Stimulated activated CD4-positive, alpha-beta T cell treated with anti-CD3 and anti-CD28 coated beads, Interleukin-2, amount 100 ng/mL, for 24 hours (primary cell): ENCODE measurements at places on chromosomes 2 and 18.
A peak's percentile ranks its signal among the peaks of the same experiment; 100 is the strongest.

DNA sequence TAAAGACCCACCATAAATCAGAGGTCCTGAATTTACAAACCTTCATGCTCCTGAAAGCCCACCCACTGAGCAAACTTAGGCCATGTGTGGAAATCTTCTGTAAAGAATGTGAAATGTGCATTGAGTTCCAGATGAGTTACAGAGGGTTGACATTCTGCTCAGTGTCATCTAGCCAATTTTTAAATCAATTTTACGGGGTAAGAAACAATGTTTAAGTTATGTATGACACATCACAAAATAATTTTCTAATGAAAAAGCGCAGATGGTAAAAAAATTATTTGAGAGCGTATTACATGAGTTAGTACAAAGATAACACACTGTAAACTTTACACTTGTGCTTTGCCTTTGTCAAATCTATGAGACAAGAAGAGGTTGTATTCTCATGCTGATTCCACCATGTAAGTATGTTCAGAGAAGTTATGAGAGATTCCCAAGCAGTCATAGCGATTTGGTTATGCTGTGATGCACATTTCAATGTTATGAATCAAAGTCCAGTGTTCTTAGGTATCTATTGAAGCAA lies 446.3 kb downstream of the ADCYAP1 start:
- no peak for DNase-seq

- DNase-seq = no peak
Measured at GRCh38 chr2:233115121-233115520, 55.0 kb downstream of the INPP5D start.

- DNase-seq = no peak
Measured at GRCh38 chr2:100948942-100949811, 52.9 kb upstream of the RPL31 start.

DNA sequence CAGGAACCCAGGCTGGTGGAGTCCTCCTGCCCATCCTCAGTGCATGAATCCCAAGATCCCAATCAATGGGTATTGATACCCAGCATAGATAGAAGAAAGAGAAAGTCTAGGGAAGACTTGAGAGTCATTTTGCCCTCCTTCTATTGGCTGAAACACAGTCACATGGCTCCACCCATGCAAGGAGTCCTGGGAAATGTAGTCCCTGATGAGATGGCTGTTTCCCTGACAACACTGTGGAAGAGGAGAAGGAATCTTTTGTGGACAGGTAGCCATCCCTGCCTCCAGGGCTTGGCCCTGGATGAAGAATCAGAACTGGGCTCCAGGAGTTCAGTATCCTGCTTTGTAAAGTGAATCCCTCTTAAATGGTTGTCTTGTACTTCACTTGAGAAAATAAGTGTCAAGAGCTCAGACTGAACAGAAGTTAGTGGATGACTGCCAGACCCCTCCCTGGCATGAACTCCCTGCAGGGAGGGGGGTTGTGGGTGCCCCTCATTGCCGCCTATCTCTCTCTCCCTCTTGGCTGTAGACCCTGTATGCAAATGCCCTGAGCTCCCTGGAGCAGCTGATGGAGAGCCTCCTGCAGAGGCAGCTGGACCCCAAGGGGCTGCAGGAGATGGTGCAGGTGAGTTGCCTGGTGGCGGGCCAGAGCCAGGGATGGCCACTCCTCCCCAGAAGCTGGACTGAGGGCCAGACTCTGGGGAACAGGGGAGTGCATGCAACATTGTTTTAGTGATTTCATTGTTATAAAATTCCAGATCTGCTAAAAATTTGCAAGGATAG lies 36.1 kb downstream of the MROH2A start:
- no peak for DNase-seq

DNA sequence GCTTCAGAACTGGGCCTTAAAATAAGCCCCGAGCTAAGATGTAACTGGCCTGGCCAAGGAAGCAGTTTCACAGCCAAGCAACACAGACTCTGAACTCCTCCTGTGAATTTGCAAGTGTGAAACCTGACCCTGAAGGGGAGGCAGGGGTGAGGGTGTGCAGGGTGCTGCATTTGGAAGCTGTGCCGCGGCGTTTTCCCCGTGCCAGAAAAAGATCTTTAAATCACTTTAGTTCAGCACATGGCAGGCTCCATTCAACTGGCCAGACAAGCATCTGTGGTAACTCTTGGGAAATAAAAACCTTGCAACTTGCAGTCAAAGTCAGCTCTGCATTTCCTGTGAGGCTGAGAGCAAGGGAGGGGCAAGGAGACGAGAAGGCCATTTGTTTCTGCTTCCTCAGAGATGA lies 209.3 kb upstream of the SOX11 start:
- no peak for DNase-seq

GRCh38 chr2:58957188-58957840 lies 716.2 kb upstream of the FANCL start:
- DNase-seq = no peak

DNA sequence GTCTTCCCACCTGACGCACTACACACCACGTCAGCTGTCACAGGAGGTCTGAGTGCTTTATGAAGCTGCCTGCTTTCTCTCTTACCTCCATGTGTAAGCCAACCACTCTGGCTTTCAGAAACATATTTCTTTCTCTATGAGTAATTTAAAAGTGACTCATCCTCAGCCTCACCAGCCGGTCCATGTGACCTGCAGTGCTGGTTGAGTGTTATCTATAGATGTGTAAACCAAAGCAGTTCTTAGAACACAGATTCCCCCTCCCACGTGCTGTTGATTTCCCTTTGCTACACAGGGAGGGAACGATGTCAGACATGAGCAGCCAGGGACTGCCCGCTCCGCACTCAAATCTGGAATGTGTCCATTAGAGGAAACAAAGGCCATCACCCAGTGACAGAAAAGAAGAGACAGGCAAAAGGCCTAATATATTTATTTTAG lies 157.8 kb downstream of the BCL2 start:
- DNase-seq = peak; percentile 72

DNA sequence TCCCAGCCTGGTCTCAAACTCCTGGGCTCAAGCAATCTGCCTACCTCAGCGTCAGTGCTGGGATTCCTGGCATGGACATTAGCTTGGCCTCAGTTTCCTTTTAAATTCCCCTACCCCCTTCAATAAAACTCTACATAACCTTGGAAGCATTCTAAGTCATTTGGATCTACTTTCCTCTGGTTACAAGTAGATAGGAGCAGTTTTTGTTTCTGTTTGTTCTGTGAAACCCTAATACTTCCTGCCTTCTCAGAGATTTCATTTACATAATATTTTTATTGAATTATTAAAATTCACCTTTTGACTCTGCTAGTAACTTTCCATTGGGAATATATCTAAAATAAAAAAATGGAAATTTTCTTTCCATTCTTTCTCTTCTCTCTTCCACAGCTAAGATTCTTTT lies 25.9 kb downstream of the GIGYF2 start:
- no peak for DNase-seq

- no peak for DNase-seq
Measured at GRCh38 chr18:79788734-79789085, 9.0 kb upstream of the KCNG2 start.

DNA sequence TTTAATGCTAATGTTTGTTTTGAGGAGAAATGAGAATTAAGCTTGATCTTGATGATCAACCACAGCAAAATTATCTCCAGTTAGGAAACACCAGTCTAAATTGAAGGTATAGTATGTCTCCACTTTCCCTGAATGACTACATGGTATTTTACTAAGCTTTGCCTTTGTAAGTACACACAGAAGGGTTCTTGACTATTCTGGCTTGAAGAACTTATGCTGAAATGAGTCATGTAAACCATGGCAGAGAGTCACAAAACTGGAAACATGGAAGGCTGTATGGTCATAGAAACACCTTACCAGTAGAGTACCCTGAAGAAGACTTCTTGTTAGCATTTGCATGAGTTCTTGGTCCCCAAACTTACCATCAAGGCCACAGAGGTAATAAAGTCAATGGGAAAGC lies 250.5 kb downstream of the SLC8A1 start:
- DNase-seq = no peak

GRCh38 chr2:211085056-211085680 lies 528.8 kb downstream of the CPS1 start:
- DNase-seq = no peak

GRCh38 chr18:73232933-73233332 lies 365.1 kb upstream of the NETO1 start:
- DNase-seq = no peak

GRCh38 chr2:22247466-22247865 lies 1123.7 kb downstream of the TDRD15 start:
- DNase-seq = no peak

DNA sequence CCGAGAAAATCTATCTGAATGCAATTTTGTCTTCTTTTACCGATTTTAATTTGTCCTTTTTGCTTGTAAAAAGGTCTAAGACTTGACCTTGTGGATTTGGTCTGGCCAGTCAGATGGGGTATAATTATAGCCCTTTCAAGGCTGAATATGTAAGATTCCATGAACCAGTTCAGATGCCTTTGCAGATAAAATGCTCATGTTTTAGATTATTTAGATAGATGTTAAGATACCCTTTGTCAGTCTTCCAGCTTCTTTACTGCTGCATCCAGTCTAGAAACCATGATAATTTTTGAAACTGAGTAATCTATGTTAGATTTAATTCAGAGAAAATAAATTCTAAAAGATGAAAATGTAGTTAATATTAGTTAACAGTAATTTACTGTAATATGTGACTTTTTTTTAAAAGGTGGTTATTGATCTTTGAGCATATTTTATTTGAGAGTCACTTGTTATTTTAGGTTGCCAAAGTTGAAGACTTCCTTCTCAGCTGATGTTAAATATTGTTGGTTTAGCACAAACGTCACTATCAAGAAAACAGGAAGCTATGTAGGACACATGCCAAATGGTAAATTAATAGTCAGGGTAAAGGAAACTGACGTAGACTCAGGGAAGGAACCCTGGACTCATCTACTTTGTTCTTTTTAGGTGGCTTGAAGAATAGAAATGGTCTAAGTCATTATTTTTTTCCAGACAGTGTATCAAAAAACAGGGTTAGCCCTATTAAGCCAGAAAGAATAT lies 29.8 kb downstream of the BABAM2 start:
- DNase-seq = no peak

DNA sequence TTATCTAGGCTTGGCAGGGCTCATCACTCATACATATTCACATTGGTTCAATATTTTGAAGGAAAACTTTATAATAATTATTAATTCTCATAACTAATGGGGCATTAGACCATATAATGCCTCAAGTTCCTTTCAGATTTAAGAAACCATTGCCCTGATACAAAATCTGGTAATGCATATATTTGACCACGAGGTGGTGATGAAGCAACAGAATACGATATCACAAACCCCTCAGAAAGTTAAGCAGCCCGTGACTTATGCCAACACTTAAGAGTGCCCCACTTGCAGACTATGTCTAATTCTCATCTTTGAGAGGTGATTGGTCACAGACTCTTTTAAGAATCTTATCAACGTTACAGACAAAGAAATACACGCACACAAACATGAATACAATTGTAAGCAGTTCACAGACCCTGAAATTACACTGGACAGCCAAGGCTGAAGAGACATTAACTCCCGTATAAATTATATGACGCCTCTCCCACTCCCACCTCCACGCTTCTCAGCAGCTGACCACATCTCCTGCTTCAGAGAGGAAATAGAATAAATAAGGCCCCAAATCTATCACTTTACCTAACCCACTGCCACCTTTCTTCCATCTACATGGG lies 20.7 kb upstream of the DNAH6 start:
- peak; percentile 29 for DNase-seq

- DNase-seq = no peak
Measured at GRCh38 chr2:113672326-113672932, 45.4 kb downstream of the RABL2A start.

DNA sequence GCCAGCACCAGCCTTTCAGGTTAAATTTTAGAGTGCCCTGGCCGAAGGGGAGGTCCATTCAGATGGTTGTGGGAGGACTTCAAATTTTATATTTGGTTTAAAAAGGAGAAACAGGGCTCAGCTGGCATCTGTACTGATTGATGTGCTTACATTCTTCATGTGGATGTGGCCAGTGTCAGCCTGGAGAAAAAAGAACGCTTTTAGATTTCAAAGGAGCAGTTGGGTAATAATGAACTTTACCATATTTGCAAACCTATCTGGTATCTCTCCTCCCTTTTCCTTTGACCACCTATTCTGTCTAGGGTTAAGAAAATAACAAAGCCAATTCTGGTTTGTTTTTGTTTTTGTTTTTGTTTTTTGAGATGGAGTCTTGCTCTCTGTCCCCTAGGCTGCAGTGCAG lies 21.3 kb downstream of the RAB12 start:
- no peak for DNase-seq

- no peak for DNase-seq
Measured at GRCh38 chr2:240999873-241000541, 1.6 kb downstream of the SNED1 start.

- DNase-seq = no peak
Measured at GRCh38 chr2:89850881-89851582, 1159.6 kb downstream of the RPIA start.

GRCh38 chr18:52227536-52227935 lies 112.5 kb upstream of the DCC start:
- no peak for DNase-seq

DNA sequence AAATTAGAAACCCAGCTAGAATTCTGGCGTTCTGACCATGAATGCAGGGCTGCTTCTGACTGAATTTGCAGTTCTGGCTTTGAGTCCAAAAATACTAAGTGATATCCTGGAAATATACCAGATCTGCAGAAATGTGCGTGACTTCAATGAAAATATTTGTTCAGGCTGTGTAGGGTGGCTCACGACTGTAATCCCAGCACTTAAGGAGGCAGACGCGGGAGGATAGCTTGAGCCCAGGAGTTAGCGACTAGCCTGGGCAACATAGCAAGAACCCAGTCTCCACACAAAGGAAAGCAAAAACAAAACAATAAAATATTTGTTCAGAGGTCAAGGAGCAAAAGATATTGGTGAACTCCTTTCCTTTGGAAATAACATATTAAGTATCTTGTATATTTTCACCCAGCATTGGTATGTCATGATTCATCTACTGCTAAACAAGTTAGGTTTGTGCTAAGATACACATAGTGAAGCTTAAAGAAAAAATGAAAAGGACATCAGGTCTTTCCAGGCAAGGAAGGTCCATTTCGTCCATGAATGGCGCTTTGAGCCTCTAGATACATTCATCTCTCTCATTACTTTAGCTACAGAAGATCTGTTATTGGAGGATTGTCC lies 239.2 kb downstream of the CMPK2 start:
- no peak for DNase-seq

DNA sequence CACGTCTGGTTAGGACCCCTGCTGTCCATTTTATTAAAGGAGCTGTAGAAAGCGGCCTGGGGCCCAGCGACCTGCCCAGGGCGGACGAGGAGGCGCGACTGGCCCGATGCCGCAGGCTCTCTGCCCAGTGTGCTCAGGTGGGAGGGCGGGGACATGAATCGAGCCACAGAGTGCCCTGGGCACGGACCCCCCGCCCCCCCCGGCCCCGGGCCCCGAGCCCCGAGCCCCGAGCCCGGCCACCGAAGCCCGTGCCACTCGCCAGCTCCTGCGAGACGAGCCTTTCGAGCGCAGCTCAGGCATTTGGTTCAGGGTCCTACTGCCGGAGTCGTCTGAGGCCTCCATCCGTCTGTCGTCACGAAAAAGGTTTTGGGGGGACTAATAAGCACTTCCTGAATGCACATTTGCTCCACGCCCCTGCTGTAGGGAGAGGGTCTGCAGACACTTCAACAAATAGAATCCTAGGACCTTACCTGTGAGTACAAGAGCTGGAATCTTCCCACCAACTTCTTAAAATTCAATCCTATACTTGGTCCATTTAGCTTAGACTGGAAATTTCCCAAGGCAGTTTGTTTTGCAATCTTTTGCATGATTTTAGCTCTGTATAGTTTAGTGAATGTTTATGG lies 602 bp upstream of the ADAM17 start:
- DNase-seq = peak; percentile 28
